ENCODE measurements at places on chromosomes 2 and 18.

- peak; percentile 56 for DNase-seq
These were observed 1.0 kb upstream of the PEX13 start for GRCh38 chr2:61016392-61017002.

- no peak for DNase-seq
These were observed 1160.7 kb downstream of the CNTNAP5 start for GRCh38 chr2:125185691-125186270.

GRCh38 chr2:240325016-240326007 lies 110.2 kb upstream of the GPC1 start:
- no peak for DNase-seq

DNA sequence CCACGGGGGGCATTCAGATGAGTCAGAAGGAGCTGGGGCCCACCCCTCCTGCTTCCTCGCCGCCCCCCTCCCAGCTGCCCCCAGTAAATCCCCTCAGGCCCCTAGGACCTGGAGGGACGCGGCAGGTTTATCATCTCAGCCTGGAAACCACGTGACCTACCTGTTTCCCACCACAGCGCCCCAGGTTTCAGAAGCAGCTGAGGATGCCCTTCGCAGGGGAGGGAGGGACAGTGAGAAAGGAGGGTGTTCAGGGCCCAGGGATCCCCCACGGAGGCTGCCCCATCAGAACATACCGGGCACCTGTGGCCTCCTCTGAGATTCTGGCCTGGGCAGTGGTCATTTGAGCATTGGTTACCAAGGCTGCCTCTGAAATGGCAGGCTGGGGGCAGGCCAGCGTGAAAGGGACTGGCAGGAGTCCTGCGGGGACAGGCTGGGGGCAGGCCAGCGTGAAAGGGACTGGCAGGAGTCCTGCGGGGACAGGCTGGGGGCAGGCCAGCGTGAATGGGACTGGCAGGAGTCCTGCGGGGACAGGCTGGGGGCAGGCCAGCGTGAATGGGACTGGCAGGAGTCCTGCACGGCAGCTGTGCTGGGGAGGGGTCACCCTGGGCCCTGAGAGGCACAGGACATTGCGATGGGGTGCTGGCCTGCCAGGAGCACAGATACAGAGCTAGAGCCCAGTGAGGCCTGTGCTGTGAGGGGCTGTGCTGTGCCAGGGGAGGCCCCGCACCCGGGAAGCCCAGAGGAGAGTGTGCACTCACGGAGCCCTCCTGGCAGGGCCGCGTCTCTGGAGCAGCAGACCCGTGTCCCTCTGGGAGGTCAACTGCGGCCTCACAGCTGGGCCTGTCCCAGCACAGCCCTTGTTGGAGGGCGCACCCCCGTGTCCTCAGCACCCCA lies 1.6 kb downstream of the NEU4 start:
- no peak for DNase-seq
